ENCODE measurements at places on chromosomes 4 and X.

- DNase-seq = no peak
Measured at GRCh38 chr4:149897783-149898182, 82.1 kb upstream of the IQCM start.

GRCh38 chr4:94354474-94354896, 11.8 kb upstream of the HPGDS start:
- no peak for DNase-seq

GRCh38 chr4:68011684-68012083, 48.4 kb upstream of the TMPRSS11A start:
- no peak for DNase-seq

DNA sequence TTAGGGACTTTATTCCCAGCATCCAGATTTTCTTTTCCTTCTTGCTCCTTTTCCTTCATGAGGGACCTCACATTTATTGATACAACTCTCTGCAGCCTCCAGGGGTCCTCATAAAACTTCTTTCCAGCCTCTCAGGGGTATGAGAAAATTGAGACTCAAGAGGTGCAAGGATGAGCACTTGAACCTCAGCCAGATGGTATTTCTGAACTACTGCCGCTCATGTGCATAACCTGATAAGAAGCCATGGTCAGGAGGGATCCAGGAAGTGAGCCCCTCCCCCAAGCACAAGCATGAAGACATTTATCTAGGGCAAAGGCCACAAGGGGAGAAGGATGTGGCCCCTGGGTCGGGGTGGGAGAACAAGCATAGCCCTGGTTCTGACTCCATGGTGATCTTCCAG, 73.3 kb downstream of the TSPAN7 start:
- no peak for DNase-seq

GRCh38 chr4:911221-911751, 20.8 kb downstream of the GAK start:
- DNase-seq = no peak

GRCh38 chrX:39931529-39932282, 166.1 kb downstream of the BCOR start:
- DNase-seq = no peak

DNA sequence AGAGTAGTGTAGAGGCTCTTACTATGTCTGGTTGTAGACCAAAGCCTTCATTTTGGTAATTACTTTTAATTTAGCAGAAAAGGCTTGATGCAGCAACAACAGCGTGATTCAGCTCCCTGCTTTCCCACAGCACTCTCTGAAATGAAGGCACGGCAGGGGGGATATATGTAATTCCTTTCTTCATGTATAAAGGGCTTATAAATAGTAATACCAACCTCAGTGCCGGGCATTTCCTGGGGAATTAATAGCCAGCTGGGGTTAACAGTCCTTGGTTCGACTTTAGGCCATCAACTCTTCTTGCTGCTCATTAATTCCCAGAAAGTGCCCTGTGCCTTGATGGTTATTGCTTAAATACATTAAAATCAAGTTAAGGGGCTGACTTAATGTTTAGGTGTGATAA, 669.0 kb downstream of the ZNF674 start:
- no peak for DNase-seq

- DNase-seq = no peak
Measured at GRCh38 chrX:20060961-20061748, 55.6 kb downstream of the MAP7D2 start.

GRCh38 chrX:56729152-56729850, at the start of gene NBDY:
TSS of gene NBDY (plus strand) at chrX:56729243. CDS start at chrX:56729354, 111 bp downstream.
- DNase-seq = no peak

GRCh38 chr4:24322511-24322910, 261.8 kb downstream of the DHX15 start:
- no peak for DNase-seq

GRCh38 chr4:90127223-90127705, at the start of gene CCSER1:
TSS of gene CCSER1 (plus strand) at chr4:90127394.
- no peak for DNase-seq

- DNase-seq = no peak
Measured at GRCh38 chrX:73266766-73267165, 52.1 kb upstream of the NAP1L2 start.

- DNase-seq = peak; percentile 58
Measured at GRCh38 chrX:7083468-7084396, 63.8 kb upstream of the STS start.

- DNase-seq = peak; percentile 45
Measured at GRCh38 chr4:81844717-81845116, 373.0 kb upstream of the RASGEF1B start.

DNA sequence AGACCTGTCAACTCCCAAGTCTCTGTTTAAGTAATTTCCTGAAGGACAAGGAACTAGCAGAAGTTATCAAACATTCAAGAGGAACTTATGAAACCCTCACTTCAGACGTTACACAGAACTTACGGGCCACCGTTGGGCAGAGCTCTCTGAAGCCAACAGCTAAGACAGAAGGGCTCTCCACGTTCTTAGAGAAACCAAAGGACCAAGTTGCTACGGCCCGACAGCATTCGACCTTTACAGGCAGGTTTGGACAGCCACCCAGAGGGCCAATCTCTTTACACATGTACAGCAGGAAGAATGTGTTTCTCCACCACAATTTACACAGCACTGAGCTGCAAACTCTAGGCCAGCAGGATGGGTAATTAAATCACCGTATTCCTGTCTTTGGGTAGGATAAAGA, 705.1 kb upstream of the GRID2 start:
- no peak for DNase-seq

GRCh38 chr4:187999406-187999932, 3.9 kb downstream of the ZFP42 start:
- DNase-seq = no peak

DNA sequence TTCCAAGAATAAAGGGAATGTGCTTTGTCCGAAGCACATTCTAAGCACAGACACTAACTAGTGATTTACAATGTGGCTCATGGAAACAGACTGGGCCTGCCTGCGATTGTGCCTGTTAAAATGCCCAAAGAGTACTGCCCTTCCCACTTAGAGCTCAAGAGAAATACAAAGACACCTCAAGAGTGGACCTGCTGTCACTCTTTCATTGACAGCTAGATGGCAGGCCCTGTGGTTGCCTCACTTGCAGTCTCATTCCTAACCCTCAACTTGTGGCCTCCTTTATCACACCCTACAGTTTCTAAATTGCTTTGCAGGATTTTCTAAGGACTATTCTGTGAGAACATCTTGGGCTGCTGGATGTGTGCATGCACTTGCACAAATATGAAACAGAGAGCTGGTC, 331.0 kb upstream of the EMCN start:
- no peak for DNase-seq

GRCh38 chr4:62399242-62399641, 1199.1 kb downstream of the ADGRL3 start:
- DNase-seq = no peak

GRCh38 chrX:84865113-84865512, 138.6 kb upstream of the APOOL start:
- DNase-seq = no peak

GRCh38 chr4:167084321-167084720, 150.0 kb downstream of the SPOCK3 start:
- DNase-seq = no peak

- no peak for DNase-seq
Measured at GRCh38 chrX:97498093-97498492, 614.4 kb downstream of the RPA4 start.

DNA sequence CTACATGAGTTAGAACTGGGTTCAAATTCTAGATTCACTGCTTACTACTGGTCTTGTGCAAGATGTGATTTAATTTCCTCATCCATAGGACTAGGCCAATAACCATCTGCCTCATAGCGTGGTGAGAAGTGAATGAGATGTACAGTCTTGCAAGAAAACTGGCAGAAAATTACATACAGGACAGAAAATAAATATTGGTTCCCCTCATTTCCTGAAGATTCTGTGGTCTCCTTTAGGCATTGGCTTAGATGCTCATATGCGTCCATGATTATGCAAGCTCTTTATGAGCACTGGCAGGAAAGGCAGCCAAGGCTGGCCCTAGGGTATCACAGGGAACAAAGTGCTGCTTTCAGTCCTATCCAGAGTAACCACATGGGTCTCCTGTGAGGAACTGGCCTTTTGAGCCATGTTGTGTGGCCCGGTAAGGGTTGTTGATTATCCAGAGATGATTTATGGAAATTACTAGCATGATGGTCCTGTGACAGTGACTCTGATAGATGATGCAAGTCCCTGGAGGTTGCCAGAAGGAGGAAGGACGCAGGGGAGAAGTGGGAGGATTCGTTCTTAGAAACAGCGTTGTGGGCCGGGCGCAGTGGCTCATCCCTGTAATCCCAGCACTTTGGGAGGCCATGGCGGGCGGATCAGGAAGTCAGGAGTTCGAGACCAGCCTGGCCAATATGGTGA, 9.9 kb upstream of the MOB1B start:
- DNase-seq = no peak

DNA sequence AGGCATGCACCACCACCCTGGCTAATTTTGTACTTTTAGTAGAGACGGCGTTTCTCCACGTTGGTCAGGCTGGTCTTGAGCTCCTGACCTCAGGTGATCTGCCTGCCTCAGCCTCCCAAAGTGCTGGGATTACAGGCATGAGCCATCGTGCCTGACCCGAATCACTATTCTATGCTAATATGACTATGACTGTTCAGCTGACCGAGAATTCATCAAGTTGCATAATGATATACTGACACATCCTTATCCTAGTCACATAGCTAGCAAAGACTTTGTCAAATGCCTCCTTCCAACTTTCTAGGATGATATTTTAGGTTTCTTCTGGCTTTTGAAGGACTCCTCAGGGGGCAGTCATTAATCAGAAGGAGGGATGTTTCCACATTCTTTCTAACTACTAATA, 4.8 kb upstream of the GPM6B start:
- DNase-seq = no peak

DNA sequence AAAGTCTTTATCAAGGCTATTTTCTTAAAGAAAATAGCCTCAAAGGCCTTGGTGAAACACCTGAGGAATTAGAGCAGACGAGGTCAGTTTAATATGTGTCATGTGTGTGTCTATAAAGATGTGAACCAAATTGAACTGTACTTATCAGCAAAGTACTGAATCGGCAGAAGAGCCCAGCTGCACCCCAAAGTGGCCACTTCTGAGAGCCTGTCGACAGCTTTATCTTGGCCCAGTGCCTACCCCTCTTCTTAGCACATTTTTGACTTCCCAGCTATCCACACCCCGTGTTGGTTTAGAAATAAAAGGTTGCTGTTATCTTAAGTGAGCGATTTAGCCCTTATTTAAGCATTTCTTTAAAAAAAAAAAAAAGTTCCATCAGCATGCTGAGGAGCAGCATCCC, 329.7 kb downstream of the FBXW7 start:
- DNase-seq = no peak

- peak; percentile 63 for DNase-seq
Measured at GRCh38 chrX:48071064-48071985, at the start of gene ZNF630. TSS of gene ZNF630 (minus strand) at chrX:48071640. CDS start at chrX:48066886, 4,754 bp downstream.

DNA sequence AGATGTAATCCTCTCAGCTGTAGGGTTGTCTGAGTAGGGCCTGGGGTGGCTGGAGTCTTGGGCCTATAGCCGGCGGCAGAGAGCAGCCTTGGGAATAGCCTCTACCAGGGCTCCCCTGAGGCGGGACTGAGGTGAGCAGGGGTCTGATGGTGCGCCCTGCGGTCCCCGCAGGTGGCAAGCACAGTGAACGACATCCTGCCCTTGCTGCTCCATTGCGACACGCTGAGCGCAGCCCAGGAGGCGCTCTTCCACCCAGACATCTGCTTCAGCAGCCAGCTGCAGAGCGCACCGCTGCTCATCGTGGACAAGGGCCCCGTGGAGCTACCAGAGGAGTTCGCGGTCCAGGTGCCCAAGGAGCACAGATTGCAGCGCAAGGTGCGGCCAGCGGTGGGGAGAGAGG, 317.0 kb downstream of the ADGRL3 start:
- DNase-seq = no peak

DNA sequence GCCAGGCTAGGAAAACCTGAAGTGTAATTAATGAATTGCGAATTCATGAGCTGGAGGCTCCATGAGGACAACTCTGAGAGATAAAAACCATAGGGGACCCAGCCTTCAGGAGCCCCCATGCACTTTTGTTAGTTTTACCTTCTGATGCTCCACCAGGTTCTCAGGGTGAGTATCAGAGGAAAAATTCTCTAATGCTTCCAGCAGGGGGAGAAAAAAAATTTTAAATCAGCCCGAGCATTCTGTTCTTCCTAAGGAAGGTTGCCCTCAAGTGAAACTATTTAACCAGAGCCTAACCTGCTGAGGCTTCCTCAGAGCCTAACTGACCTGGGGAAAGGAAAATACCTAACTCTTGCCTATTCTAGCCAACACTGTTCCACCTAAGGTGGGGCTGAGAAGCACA, 552.6 kb downstream of the PPARGC1A start:
- DNase-seq = no peak

DNA sequence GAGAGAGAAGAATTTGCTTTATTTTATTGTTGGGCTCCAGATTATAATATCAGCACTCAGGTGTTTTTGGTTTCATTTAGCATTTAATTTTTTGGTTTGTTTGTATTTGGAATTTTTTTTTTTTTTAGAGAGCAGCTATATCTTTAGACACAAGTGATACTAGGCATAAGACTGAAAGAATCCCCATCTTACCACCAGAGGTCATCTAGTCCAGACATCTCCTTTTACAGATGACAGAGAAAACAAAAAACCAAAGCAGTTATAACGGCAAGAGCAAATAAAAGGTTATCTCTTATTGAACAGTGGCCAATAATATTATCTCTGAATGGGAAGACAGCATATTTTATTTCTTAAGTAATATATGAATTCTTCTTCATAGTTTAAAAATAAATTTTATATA, 22.8 kb downstream of the USP38 start:
- DNase-seq = no peak

DNA sequence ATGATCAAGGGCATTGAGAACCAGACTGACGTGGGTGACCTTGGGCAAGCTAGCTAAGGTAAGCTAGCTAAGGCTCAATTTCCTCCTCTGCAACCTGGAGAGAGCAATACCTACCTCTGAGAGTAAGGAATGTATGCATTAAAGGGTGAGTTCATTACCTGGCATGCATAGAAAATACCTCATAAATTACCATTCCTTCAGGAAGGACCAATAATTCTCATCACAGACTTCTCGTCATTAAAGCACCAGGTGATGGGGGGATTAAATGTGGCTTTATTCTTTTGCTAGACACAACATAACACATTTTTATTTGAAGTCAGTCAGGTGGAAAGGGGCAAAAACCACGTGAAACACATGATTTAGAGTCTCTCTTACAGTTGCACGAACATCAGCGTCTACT, 21.5 kb downstream of the EGFL6 start:
- no peak for DNase-seq

DNA sequence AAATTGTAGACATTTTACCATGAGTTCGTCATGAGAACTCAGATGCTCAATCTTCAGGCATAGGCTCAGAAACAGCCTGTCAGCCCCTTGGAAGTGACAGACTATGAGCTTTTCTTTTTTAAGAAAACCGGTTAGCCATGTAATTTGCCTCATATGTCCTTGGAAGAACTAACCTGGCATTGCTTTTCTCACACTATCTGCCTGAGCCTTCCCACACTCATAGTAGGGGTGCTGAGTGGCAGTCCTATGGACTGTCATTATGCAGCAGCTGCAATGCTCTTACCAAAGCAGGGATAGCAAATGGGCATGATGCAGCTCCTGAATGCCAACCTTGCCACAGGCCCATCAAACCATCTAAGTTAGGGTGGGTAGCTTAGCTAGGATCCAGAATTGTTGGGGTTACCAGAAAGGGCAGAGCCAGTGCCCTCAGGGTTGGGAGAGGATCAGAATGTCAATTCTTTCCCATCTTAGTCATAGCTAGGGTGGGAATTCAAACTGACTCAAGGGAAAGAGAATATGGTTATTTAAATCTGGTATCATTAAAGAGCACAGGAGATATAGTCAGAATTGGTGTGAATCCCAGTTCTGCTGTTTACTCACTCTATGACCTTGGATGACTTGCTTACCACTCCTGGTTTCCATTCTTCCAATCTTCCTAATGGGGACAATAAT, 230.6 kb upstream of the CPEB2 start:
- DNase-seq = no peak

- DNase-seq = no peak
Measured at GRCh38 chr4:173500841-173501591, 29.0 kb downstream of the HAND2 start.
